ENCODE measurements at places on chromosomes 6 and 20.
A peak's percentile ranks its signal among the peaks of the same experiment; 100 is the strongest.

- no peak for DNase-seq
These were observed 79.1 kb upstream of the SLC22A23 start for GRCh38 chr6:3535776-3536435.

- no peak for DNase-seq
These were observed 27.4 kb upstream of the VAPB start for GRCh38 chr20:58361481-58362205.

DNA sequence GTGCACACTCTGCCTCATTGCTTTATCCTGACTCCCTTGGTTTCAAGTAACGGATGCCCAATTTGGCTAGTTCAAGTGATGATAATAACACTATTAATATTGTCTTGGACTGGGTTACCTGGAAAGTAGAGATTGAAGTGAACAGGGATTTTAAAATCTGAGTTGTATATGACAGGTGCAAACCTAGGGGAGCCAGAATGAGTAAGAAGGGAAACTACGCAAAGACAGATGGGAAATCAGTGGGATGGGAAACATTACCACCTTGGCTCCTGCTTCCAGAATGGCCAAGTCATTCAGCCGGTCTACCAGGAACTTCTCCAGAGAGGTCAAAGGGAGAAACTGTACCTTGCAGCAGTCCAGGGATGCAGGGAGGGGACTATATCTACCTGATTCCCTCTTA, 41.9 kb downstream of the OGFRL1 start:
- no peak for DNase-seq

- DNase-seq: no peak
These were observed 10.0 kb upstream of the TSHZ2 start for GRCh38 chr20:52962183-52962582.

DNA sequence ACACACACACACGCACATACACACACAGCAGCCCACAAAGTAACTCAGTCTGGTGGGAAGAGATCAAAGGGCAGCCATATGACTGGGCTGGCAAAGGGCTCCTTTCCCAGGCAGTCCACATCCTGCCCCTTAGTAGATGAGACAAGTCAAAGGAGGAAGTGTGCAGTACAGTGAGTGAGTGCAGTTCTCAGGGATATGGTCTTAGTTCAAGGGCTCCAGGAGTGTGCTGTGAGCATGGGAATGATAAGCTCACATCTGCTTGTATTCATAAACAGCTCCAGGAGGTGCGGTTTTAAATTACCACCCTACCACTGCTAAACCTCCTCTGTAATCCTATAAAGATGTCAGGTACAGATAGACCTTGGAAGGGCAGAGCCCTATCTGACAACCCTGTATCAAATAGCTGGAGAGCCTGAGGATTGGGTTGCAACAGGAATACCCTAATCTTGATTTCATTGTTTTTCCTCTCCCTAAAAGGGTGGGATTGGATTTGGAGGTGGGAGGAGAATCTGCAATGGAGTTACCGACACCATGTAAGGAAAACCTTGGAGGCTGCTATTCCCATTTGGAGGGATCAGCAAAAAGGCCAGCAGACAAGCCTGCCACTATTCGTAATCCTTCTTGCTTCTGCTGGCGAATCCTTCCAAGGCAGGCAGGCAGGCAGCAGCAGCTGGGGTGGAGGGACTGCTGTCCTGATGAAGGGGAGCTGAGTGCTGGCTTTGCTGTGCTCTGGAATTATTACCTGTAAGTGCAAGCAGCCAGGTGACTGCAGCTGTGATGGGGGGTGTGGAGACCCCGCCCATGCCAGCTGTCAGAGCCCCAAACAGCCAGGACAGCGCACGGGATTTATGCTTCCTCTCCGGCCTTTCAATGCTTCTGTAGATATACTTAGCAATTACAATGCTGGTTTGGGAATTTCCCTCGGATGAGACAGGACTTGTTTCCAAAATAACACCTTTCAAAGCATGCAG, 342.7 kb downstream of the PRL start:
- DNase-seq: no peak

GRCh38 chr20:58040447-58041290, 187.8 kb downstream of the ANKRD60 start:
- no peak for DNase-seq

- DNase-seq: no peak
These were observed 51.5 kb downstream of the COL19A1 start for GRCh38 chr6:69917834-69918233.

DNA sequence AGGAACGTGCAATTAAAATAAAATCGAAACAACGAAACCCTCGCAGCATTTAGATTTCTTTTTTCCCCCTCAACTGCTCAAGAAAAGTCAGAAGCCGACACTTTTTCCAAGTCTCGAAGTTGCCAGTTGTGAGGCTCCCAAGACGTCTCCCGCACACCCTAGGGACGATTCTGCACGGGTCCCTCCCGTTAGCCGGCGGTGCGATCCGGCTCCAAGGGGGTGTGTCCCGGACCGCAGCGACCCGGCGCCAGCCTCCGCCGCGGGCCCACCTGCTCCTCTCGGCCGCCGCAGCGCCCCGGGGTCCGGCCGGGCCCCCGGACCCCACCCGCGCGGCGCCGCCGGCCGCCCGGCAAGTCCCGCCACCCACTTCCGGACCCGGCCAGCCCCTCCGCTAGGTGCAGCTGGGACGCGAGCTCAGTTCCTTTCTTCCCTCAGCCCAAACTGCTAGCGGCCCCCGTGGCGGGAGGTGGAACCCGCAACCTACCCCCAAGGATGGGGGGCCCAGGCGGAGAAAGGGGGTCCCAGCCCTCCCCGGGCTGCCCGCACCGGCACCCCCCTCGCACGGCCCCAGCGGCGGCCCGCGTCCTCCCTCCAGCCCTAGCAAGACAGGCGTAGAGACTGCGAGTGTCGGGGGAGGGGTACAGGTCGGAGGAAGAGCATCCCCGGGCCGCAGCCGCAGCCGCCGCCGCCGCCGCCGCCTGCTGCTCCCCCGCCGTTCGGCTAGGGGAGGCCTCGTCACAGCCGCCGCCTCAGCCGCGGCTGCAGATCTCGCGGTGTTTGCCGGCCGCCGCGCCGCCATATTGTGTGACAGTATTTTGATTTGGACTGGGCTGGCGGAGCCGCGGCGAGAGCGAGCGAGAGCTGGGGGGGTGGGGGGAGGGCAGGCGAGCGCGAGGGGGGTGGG, 520 bp upstream of the TAB2 start:
- DNase-seq: peak; percentile 91

DNA sequence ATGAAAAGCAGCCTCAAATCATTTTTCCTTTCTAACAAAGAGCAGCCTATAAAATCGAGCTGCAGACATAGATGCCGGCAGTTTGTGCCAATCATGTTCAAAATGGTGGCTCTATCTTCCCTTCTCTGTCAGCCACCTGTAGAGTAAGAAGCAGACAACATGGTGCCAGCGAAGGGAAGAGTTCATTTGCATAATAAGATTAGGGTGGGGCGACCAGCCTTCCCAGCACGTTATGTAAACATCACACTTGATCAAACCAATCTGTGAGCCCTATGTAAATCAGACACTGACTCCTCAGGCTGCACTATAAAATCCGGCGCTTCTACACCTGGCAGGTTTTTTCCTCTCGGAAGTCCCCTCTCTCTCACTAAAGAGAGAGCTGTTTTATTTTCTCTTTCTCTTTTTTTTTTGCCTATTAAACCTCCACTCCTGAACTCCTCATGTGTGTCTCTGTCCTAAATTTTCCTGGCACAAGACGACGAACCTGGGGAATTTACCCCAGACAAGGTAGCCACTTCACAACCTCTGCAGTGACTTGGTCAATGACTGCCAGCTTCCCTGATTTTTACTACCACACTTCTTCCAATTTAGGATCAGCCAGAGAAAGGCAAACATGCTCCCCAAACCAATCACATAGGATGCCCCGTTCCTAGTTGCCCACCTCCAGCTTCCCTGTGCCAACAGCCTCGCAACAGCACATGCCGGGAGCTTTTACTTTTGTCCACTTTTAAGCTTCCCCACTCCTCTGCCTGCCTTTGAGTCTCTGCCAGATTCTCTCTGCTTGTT, 12.9 kb downstream of the TPMT start:
- no peak for DNase-seq

DNA sequence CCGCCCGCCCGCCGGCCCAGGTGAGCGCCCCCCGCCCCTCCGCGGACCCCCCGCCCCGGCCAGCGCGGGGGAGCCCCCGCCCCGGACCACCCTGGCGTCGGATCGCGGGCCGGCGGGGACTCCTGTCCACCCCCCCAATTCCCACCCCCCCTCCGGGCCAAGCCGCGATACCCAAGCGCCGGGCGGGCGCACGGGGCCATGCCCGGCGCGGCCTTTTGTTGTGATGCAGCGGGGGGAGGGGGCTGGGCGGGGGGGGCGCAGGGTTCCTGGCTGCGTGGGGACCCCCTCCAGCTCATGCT, 245 bp downstream of the SRC start:
- no peak for DNase-seq

GRCh38 chr20:55070001-55070400, 594.6 kb downstream of the DOK5 start:
- no peak for DNase-seq

DNA sequence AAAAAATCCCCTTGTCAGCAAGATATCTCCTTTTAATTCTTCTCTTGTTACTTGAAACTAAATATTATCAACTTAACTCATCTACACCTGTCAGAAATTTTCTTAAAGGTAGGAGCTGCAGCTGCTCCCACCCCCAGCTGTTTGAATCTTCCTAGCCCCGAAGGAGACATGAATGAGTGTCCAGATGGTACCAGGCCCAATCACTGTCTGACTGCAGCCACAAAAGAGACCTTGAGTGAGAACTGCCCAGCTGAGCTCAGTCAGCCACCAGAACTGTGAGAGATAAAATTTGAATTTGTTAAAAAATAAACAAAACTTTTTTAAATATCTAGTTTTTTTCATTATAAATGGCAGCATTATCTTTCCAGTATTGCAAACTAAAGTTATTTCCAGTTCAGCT, 84.7 kb downstream of the PRSS35 start:
- DNase-seq: no peak

DNA sequence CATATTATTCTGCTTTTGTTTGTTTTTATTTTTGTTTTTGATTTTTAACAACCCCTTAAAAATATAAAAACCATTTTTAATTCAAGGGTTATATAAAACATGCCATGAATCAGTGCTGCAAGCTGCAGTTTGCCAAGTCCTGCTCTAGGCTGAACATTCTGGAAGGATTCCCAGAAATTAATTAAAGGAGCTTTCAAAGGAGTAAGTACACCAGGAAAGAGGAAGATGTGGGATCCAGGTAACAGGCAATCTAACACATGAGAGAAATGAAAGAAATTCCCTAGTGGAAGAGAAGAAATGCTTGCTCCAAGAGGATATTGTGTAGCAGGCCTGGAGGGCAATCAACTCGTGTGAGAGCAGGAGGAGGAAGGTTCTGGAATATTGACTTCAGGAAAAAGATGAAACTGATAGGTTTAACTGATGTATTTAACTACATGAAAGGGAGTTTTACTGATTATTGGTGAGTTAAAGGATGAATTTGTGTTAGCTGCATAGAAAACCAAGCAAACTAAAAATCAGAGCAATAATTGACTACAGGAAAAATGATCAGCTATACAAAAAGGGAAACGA, 146.0 kb upstream of the PHACTR1 start:
- no peak for DNase-seq

GRCh38 chr20:38841570-38841969, 36.1 kb downstream of the PPP1R16B start:
- DNase-seq: no peak

DNA sequence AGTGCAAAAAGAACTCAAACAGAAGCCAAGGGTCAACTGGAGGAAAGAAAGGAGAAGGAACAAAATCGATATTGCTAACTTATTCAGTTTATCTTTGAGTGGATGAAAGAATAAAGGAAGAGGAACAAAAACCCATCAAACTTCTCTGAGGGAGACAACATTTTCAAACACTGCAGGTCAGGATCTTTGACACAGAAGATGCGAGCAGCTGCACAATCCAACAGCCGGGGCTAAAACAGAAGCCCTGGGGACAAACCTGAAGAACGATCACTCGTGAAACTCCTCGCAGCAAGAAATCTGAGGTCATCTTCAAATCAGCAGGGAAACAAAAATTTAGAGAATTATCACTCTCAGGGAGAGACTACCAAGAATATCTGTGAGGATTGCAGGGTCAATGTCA, 14.2 kb downstream of the SLC23A2 start:
- no peak for DNase-seq

DNA sequence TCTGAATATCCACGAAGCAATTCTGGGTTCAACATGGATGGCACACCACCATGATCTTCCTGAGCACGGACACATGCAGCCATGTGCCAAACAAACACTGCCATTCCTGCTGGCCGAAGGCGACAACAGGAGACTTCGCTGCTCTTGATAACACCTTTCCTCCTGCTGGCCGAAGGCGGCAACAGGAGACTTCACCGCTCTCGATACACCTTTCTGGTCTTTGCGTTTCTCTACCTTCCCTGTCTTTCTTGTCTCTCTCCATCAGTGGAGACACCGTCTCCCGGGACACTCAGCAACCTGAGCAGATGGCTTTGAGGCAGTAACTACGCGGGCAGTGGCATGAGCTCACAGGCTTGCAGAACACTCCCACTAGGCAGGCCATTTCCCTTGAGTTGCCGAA, 54.9 kb upstream of the MPC1 start:
- DNase-seq: no peak

DNA sequence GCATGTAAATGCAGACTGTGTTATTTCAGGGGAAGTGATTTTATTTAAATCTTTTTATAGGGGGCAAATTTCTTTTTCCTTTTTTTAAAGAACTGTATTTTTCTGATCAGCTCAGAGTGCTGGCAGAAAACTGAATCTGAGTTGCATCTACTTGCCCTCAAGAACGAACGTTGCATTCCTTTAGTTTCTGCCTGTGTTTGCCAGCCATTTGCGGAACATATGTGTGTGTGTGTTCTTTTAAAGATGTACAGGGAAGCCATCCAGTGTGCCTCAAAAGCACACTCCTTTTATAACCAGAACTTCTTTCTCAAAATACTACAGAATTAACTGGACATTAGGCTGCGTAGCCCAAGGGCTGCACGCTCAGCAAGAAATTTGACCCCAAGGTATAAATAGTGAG, 25.8 kb upstream of the INSM1 start:
- DNase-seq: no peak

GRCh38 chr6:1244941-1245340, 67.0 kb upstream of the FOXQ1 start:
- no peak for DNase-seq

- DNase-seq: no peak
These were observed 33.2 kb upstream of the PCMTD2 start for GRCh38 chr20:64222291-64222735.

GRCh38 chr6:137783710-137784109, 83.3 kb upstream of the TNFAIP3 start:
- DNase-seq: no peak
